ENCODE measurements at places on chromosomes 1 and 21. TPM values are rescaled to one million over a fixed set of nuclear protein-coding genes. Genes with fewer than 3 reads are reported as not detected.

OR14K1 gene
- not detected for total RNA-seq

CYB5RL gene
- 4.6 TPM for total RNA-seq

DNAH14 gene
- total RNA-seq, result not detected

NUCKS1 gene
- 68.7 TPM for total RNA-seq

COL18A1 gene
- 17.1 TPM for total RNA-seq

MSH4 gene
- 0.27 TPM for total RNA-seq

PLA2G2F gene
- total RNA-seq, result not detected

C1QTNF12 gene
- total RNA-seq, result 2.0 TPM

DNA sequence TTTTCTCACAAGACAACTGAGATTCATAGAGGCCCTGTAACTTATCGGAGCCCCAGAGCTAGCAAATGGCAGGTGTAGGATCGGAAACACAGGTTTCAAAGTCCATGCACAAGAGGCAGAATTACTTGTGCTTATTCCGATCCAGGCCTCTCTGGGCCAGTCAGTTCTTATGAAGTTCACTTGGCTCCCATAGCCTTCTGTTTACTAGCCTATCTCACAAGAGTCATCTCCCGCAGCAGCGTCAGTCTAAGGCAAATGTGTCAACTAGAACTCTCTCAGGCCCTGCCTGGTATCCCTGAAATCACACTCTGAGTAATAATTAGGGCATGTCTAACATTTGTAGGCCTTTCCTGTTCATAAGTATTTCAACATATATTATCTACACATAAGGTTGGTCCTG is 43.3 kb downstream of the PHC2 start:
- no peak for DNase-seq

GRCh38 chr1:17212487-17213121 is 7.7 kb downstream of the PADI1 start:
- DNase-seq, result peak; percentile 62

GRCh38 chr21:21463456-21463855 is 465.2 kb downstream of the NCAM2 start:
- no peak for DNase-seq

GRCh38 chr1:109470245-109470644 is 3.9 kb downstream of the SYPL2 start:
- DNase-seq, result no peak

GRCh38 chr1:183404476-183404875 is 13.7 kb downstream of the NMNAT2 start:
- DNase-seq, result no peak

DNA sequence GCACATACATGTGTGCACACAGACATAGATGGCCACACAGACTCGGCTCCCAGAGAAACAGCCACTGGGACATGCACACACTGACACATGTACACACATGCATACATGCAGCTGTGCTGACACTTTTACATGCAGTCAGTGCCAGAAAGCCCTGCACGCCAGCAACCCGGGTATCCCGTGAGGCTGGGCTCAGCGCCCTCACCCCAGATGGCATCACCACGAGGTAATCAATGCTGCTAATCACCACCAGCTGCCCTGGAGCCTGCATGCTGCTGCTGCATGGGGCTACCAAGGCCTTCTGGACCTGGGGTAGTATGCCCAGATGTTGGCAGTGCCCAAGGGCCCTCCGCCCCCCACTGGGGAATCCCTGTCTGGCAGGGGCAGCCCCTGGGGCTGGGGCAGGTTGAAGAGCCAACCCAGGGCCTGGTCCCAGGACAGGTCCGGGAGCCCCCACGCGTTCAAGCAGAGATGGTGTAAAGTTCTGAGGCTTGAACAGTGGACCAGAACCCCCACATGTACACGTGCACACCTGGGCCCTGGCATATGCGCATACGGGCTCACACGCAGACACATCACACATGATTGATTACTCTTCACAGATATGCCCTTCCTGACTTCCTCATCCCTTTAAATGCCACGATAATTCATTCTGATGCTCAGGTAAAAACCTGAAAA is 2.7 kb upstream of the COL16A1 start:
- no peak for DNase-seq

GRCh38 chr1:94309216-94309615 is 71.8 kb upstream of the ARHGAP29 start:
- DNase-seq, result no peak

DNA sequence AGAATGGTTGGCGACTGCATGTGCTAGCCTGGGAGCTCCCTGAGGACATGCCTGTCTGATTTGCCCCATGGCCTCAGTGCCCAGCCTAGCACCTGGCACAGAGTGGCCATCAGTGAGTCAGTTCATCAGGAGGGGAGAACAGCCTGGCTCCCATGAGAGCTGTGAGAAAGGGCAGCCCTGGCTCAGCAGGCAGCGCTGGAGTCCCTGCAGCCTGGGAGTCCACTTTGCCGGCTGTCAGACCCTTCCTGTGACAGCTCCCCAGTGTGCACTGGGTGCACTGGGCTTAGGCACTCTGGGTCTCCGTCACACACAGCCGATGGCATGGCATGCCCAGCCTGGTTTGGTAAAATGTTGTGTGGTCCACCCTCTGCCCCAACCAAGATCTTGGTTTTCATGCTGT is 28.7 kb downstream of the LDLRAP1 start:
- no peak for DNase-seq

DNA sequence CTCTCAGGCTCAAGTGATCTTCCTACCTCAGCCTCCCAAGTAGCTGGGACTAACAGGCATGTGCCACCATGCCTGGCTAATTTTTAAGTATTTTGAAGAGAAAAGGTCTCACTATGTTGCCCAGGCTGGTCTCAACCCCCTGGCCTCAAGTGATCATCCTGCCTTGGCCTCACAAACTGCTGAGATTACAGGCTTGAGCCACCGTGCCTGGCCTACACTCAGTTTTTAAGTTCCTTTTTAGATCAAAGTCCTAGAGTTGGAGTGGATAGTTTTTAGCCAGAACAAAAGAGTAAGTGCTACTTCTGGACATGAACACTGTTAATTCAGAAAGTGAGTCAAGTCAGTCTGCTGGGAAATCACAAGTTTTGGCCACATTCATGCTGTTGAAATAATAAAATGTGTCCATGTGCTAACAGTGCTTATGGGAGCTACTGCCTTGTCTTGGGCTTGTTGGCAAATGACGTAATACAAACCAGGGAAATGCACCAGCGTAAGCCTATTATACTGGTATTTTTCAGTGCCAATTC is 84.2 kb downstream of the NDUFS5 start:
- DNase-seq, result no peak

GRCh38 chr1:162347281-162347680 is 29.4 kb downstream of the SPATA46 start:
- no peak for DNase-seq

DNA sequence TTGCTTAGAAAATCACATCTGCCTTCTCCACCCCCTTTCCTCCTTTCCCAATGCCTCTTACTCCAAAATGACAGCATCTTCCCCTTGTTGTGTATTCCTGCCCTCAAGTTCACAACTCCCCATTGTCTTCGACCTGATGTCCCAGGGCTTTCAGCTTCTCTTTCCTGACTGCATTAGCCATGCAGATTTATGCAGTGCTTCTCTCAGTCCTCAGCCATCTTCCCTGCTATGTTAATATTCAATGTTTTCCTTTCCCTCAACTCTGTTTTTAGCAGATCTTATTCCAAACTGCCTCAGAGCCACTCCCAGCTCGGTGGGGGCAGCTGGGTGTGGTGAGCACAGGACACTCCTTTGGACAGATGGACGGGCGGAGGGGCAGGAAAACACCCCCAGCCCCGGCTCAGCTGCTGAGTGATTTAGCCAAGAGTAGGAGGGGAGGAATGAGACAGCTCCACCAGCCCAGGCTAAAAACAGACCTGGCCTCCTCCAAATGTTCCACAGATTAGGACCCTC is 71.0 kb downstream of the CD2 start:
- no peak for DNase-seq

DNA sequence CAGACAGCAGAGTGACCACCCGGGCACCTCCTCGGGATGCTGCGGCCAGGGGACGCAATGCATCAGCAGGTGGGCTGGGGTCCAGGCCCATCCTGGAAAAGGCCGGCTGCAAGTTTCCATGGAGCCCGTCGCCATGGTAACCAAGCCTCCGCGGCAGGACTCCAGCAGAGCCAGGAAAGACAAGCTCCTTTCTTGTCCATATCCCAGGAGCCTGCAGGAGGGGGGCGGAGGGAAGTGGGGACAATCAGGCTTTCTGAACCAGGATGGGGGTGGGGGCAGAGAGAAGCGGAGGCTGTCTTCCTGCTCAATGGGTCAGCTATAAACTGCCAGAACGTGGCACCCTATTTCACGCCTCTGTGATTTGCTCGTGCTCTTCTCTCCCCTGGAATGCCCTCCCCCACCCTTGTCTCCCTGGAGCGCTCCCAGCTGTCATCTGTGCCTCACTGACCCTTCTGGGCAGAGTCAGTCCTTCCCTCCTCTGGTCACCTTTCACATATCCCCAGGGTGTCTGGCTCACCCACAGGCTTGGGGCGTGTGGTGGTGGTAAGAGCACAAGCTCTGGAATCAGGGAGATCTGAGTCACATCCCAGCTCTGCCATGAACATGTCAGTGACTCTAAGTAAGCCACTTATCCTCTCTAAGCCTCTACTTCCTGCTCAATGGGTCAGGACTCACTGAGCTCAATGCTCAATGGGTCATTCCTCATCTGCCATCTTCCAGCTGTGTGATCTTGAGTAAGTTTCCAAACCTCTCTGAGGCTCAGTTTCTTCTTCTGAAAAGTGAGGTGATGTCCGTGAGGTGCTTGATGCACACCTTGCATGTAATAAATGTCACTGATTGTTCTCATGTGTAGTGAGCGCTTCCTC is 58.9 kb upstream of the LAPTM5 start:
- DNase-seq, result no peak

GRCh38 chr1:54403808-54404261 is 2.4 kb downstream of the SSBP3 start:
- no peak for DNase-seq

- DNase-seq, result no peak
Measured at GRCh38 chr1:180265201-180265600, 35.1 kb downstream of the LHX4 start.

- DNase-seq, result no peak
Measured at GRCh38 chr1:178530502-178530901, 17.6 kb downstream of the TEX35 start.

Measured in T-helper 17 cell (primary cell).